Activated CD4-positive, alpha-beta T cell treated with anti-CD3 and anti-CD28 coated beads, Interleukin-2, Interleukin-6, amounts not matched to agents 100 ng/mL and 50 ng/mL, durations not matched to agents 16 hours and 8 hours (primary cell): ENCODE measurements at places on chromosomes 11 and 22.

- DNase-seq = no peak
Measured at GRCh38 chr11:58061813-58062212, 31.1 kb downstream of the OR6Q1 start.

GRCh38 chr22:43396934-43397457 is 14.8 kb upstream of the MPPED1 start:
- no peak for DNase-seq

GRCh38 chr11:575313-575995 is 816 bp upstream of the PHRF1 start:
- no peak for DNase-seq

DNA sequence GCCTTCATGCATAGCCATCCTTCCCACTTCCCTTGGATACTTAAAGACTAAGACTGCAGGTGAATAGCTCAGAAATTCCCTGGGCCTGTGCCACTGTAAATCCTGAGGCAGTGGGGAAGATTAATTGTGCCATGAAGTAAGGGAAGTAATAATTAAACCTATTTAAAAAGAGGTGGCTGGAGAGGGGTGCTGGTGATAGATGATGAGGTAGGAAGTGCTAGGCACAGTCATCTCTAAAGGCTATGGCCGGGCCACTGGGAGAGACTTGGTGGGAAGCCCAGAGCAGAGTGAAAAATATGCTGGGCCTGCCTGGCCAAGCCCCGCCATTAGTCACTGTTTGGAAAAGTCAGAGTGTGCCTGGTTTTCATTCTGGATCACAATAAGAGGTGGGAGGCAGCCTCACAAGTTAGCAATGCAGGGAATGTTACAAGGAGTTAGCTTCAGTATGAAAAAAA is 197.2 kb upstream of the PITPNB start:
- DNase-seq = no peak

GRCh38 chr22:41184679-41185078 is 20.4 kb upstream of the L3MBTL2 start:
- DNase-seq = no peak

- no peak for DNase-seq
Measured at GRCh38 chr11:34999453-34999852, 83.0 kb downstream of the PDHX start.

GRCh38 chr11:46895821-46896220 is 22.5 kb downstream of the LRP4 start:
- DNase-seq = no peak

DNA sequence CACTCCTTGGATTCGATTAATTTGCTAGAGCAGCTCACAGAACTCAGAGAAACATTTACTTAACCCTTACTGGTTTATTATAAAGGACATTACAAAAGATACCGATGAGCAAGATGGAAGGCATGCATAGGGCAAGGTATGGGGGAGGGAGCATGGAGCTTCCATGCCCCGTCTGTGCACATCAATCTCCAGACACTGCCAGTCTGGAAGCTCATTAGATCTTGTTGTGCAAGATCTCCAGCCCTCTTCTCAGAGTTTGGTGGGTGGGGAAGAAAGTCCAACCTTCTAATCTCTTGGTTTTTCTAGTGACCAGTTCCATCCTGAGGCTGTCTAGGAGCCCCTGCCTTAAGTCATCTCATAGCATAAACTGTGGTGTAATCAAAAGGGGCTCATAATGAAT is 190.7 kb downstream of the UVRAG start:
- DNase-seq = no peak

- DNase-seq = no peak
Measured at GRCh38 chr11:28584992-28585391, 476.8 kb downstream of the METTL15 start.

- DNase-seq = no peak
Measured at GRCh38 chr22:40602231-40602630, 34.3 kb downstream of the MRTFA start.

- no peak for DNase-seq
Measured at GRCh38 chr22:48104766-48105165, 1342.3 kb downstream of the TBC1D22A start.

GRCh38 chr22:37219533-37219932 is 7.3 kb upstream of the SSTR3 start:
- no peak for DNase-seq

GRCh38 chr11:120841074-120841473 is 182.8 kb upstream of the TBCEL start:
- DNase-seq = peak; percentile 7

GRCh38 chr11:123590296-123590912 is 64.0 kb downstream of the SCN3B start:
- DNase-seq = no peak

DNA sequence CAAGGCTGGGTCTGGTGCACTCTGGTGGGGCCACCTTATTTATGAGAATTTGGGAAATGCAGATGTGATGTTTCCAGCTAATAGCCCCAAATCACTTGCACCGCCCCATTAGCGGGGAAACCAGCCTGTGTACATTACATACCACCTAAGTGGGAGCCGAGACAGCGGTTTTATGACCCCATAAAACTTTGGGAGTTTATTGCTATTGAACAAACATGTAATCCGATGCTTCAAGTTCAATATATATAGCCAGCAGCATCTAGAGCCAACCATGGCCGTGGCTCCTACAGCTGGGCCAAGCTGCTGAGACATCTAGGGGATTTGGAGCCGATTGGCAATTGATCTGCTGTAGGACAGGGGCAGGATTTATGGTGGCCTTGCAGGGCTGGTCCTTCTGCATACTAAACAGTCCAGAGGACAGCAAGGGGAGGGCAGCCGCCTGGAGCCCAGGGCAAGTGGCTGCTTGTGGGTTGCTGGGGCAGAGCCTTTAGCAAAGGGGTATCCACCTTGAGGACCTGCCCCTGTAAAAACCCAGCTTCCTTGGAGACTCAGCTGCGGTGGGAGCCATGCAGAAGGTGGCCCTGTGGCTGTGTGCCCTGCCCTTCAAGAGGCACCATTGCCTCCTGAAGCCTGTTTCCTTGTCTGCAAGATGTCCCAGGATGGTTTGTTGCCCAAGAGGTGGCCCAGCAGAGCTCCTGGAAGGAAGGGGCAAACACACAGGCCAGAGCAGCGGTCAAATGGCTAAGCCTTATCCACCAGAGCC is 47.9 kb upstream of the CCDC188 start:
- no peak for DNase-seq

- DNase-seq = no peak
Measured at GRCh38 chr11:92329137-92329536, 104.5 kb downstream of the FAT3 start.

GRCh38 chr11:112503410-112503809 is 242.8 kb upstream of the PLET1 start:
- DNase-seq = no peak

DNA sequence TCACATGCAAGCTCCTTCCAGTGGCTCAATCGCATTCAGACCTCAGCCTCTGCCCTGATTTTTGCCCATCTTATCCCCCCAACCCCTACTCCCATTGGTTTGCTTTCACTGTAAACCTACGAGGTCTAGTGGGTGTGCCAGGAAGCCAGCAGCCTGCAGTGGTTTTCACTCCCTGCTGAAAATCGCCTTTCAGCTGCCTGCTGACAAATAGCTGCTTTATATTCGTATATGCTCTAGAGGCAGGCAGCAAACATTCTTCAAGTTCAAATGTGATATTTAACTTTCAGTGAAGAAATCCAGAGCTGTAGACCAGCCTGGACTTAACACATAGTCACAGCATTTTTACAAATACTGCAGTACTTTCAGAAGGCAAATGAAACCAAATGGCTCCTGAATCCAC is 92.8 kb upstream of the APOA1 start:
- DNase-seq = peak; percentile 73

DNA sequence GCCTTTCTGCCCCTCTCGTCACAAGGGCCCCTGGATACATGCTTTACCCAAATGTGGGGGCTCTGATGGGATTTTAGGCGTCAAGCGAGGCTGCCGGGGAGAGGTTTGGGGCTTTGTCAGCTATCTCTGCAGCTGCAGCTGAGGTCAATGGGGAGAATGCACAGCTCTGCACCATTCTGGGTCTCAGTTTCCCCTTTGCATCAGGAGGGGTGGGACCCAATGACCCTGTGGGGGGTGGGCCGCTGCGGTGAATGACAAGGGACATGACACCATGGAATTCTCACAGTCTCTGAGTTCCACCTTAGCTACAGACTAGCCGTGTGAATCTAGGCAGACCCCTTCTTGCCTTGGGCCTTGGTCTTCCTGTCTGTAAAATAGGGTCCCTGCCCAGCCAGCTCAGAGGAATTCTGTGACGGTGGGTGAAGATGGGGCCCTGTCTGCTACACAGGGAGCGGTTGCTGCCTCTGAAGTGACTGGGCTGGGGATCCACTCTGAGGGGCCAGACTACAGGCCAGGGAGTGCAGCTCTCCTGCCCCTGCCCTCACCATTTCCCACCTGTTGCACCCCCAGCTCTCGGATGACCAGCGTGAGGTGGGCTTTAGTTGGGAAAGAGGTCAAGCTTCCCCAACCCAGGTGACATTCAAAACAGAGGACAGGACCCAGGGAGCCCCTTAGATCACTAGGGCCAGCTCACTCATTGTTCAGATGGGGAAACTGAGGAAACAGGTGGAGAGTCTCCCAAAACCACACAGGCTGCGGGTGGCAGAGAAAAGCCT is 35.9 kb upstream of the WNT11 start:
- no peak for DNase-seq

DNA sequence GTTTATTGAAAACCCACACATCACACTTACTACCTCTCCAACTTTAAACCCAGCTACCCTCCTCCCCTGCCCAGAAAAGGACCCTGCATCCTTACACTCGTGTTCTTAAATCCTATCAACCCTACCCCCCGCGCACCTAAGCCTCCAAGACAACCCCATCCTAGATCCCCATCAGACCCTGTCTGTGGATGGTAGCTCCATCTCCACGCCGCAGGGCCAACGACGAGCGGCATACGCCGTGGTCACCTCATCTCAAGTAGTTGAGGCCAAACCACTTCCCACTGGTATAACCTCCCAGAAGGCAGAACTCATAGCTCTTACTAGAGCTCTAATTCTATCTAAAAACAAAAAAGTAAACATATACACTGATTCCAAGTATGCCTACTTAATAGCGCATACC is 9.4 kb upstream of the OR56A3 start:
- no peak for DNase-seq

DNA sequence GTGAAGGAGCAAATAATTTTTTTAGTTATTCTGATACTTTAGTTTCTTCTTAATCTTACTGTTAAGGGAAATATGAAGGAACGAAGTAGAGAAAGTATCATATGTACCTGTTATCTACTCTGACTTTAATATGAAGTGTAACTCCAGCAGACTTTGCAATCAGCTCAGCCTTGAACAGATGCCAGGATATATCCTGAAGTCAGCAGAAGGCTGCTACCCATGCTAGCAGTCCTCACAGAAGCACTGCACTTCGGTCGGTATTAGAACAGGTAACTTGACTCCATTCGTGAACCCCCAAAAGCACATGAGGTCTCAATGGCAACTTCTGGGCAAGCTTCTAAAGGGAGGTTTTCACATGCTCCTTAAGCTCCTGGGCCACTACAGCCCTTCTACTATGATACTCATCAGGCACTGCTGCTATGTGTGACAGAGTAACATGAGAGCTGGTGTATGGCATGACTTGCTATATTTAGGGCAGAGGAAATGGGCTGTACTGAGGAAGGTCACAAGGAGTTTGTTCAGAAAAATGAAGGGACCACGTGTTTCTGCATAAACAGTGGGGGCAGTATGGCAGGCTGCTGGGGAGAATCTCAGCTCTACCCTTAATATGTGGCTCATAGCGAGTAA is 344.1 kb downstream of the SOX6 start:
- DNase-seq = no peak

DNA sequence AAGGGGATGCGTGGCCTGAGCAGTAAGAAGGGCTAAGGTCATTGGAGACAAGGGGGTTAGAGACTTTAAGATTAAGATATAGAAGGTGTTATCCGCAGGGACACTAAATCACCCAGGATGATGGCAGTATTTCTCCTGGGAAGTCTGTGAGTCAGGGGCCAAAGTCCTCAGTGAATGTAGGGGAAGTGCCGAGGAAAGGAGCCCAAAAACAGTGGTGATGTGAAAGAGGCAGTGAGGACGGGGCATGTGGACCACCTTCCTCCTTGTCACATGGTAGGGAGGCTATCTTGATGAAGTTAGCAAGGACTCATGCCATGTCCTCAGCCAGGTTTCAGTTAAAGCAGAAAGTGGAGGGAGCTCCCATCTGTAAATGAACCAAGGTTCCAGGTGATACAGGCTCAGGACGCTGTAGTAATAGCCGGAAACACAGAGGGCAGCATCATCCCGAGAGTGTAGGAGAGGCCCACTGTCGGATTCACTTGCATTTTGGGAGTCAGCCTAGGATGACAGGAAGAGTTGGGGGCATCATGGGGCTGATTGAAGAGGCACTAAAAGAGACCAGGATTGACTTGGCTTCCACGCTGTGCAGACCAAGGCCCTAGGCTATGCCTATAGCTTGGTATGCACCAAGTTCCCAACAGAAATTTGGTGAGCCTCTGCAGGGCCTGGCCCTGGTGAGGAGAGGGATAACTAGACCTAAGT is 33.5 kb downstream of the WEE1 start:
- no peak for DNase-seq

DNA sequence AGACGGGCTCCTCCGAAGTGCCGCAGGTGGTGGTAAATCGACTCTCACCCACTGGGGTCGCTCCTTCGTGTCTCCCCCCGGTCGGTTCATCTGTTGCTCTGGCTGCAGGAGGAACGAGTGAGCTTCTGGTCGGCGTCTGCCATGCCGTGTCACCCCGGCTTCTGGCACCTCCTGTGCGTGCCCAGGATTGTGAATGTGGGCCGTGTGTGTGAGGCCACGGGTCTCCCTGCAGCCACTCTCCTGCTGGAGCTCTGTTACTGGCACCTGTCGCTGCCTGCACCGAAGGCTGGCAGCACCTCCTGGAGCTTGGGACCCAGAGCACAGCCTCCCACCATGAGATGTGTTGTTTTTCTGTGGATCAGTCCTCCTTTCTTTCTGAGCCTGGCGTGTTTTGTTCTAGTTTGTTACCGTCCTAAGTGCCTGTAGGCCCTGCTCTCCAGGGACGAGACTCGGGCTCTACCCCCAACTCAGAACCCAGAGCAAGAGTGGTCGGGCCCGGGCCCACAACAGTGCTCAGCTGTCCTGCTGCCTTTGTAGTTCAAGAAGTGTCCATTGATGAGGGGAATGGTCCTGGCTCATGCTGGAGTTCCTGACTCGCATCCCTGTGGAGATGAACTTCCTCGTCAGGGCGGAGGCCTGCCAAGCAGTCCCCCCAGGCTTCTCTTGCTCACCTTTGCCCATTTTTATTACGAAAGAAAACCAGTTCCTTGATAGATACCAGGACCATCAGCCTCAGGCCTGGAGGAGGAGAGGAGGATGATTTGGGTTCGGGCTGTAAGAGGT is 66.6 kb downstream of the MED15 start:
- DNase-seq = no peak

GRCh38 chr11:76705826-76706225 is 35.3 kb upstream of the LRRC32 start:
- DNase-seq = no peak
